ENCODE measurements at places on chromosomes 13 and 19. TPM values are rescaled to one million over a fixed set of nuclear protein-coding genes. Genes with fewer than 3 reads are reported as not detected.

GRCh38 chr13:110343241-110343865, 36.3 kb downstream of the COL4A2 start:
- DNase-seq, result no peak

Gene LYPD3
- total RNA-seq, result 0.15 TPM

Gene NUMBL
- total RNA-seq, result 16.9 TPM

DNA sequence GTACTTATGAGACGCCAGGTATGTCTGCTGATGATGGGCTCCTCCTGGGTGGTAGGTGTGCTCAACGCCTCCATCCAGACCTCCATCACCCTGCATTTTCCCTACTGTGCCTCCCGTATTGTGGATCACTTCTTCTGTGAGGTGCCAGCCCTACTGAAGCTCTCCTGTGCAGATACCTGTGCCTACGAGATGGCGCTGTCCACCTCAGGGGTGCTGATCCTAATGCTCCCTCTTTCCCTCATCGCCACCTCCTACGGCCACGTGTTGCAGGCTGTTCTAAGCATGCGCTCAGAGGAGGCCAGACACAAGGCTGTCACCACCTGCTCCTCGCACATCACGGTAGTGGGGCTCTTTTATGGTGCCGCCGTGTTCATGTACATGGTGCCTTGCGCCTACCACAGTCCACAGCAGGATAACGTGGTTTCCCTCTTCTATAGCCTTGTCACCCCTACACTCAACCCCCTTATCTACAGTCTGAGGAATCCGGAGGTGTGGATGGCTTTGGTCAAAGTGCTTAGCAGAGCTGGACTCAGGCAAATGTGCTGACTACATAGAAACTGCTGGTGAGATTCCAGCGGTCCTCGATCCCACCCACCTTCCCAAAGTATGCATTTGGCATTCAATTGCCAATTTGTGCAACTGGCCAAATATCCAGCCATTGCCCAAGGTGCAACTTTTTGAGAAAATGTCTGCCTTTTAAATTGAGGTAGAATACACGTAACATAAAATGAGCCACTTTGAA, 10.2 kb downstream of the OR2Z1 start:
- DNase-seq, result no peak

GRCh38 chr19:5913739-5914357, at the start of gene CAPS:
CAPS (plus strand) TSS chr19:5914254; CDS start chr19:5914407, 153 bp downstream.
- peak; percentile 74 for DNase-seq

- no peak for DNase-seq
These were observed 23.2 kb downstream of the RFX2 start for GRCh38 chr19:6087074-6087571.

Gene C19orf33
- 1.5 TPM for total RNA-seq

GRCh38 chr13:29693275-29693945, 97.9 kb upstream of the SLC7A1 start:
- no peak for DNase-seq

GRCh38 chr19:18735752-18736151, 52.3 kb downstream of the CRTC1 start:
- no peak for DNase-seq
